ENCODE measurements at places on chromosomes 4 and X.

GRCh38 chr4:6924361-6924779, 14.7 kb downstream of the TBC1D14 start:
- no peak for DNase-seq

GRCh38 chrX:84909151-84909550, 94.5 kb upstream of the APOOL start:
- DNase-seq: no peak

DNA sequence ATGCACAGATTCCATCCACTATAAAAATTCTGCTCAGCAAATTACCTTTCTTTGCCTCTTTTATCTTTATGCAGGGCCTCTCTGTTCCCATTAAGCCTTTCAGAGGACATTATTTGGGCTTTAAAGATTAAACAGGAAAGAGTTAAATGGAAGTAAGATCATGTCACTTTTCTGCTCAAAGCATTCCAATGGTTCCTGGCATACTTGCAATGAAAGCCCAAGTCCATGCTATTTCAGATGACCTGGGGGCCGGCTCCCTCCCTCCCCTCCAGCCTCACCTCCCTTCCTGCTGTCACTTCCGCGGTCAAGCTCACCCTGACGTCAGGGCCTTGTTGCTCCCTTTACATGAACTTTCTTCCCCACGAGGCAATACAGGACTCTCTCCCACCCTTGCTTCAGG, 125.5 kb downstream of the C4orf51 start:
- DNase-seq: no peak

DNA sequence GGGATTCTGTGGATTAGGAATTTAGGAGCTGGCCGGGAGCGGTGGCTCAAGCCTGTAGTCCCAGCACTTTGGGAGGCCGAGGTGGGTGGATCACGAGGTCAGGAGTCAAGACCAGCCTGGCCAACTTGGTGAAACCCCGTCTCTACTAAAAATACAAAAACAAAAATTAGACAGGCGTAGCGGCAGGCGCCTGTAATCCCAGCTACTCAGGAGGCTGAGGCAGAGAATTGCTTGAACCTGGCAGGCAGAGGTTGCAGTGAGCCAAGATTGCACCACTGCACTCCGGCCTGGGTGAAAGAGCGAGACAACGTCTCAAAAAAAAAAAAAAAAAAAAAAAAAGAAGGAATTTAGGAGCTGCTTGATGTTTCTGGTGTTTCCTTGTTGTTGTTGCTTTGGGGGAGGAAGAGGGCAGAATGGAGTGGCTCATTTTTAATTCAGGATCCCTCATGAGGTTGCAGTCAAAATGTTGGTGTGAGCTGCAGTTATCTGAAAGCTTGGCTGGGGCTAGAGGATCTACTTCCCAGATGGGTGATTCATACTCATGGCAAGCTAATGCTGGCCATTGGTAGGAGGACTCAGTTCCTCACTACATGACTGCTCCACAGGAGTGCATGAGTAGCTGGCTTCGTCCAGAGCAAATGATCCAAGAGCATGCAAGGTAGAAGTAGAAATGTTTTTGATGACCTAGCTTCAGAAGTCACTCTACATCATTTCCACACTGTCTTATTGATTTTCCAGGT, 26.5 kb upstream of the JADE1 start:
- DNase-seq: no peak
